Dermis blood vessel endothelial cell (primary cell): ENCODE measurements at places on chromosomes 12 and 14.

GRCh38 chr12:121797937-121798786 lies 4.7 kb upstream of the RHOF start:
- DNase-seq = peak; percentile 64

GRCh38 chr12:64781280-64782190 lies 22.3 kb upstream of the GNS start:
- peak; percentile 37 for DNase-seq

GRCh38 chr12:11780521-11781101 lies 131.1 kb downstream of the ETV6 start:
- DNase-seq = no peak

- DNase-seq = no peak
These were observed 413.7 kb upstream of the CCDC196 start for GRCh38 chr14:66072190-66073084.

GRCh38 chr12:76422543-76423438 lies 74.6 kb upstream of the BBS10 start:
- no peak for DNase-seq

DNA sequence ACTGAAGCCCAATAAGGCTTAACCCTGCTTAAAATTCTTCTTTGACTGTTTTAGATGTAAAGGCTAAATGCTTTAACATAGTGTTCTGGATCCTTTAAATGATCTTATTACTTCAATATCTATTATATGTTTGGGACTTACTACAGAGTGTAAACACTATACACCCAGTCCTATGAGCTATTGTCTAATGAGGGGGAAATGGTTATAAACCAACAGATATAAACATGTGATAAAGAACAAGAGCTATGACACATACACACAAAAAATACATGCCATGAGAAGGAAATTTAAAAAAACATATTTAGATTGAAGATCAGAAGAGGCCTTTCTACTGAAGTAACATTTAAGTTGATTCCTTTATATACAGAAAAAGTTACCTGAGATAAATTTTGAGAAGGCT lies 505.1 kb downstream of the FOXG1 start:
- peak; percentile 3 for DNase-seq

DNA sequence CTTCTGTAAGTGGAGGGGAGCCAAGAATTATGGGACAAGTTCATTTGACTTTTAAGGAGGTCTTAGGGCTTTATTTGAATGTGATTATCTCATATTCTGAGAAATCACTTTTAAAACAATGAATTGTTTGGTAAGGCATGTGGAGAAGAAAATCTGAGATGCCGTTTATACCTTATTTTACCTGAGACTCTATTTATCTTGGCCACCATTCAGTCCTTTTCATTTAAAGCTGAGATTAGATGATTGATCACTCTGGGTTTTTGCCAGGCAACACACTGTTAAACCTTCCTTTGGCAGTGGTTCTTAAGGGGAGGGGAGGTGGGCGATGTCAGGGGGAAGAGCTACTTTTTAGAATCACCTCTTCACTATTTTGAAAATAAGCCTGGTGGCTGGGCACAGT lies 11.4 kb downstream of the CAND1 start:
- DNase-seq = no peak

DNA sequence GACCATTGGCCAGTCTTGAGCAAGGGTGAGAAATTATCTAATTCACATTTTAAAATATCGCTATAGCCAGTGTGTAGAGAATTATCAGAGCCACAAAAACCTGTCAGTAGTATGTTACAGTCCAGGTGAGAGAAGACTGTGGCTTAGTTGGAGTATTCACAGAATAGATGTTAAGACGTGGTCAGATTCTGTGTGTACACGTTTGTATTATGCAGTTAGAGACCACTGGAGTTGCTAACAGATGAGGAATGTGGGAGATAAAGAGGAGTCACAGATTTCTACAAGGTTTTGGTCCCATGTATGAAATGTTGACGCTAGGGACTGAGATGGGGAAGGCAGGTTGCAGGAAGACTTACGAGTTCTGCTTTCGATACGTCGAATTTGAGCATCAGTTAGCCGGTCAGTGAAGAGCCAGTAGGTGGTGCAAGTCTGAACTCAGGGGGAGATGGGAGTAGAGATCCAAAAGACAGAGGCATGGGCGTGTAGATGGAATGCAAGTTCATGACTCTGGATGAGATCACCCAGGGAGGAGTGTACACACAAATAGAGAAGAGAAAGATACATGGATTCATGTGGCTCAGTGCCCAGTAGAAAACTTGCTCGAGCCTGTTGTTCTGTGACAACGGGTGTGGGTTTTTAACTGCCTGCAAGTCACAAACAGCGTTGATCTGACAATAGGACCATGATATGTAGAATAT lies 114.8 kb upstream of the FLRT2 start:
- DNase-seq = peak; percentile 85

GRCh38 chr14:56046546-56046945 lies 71.7 kb upstream of the PELI2 start:
- no peak for DNase-seq

DNA sequence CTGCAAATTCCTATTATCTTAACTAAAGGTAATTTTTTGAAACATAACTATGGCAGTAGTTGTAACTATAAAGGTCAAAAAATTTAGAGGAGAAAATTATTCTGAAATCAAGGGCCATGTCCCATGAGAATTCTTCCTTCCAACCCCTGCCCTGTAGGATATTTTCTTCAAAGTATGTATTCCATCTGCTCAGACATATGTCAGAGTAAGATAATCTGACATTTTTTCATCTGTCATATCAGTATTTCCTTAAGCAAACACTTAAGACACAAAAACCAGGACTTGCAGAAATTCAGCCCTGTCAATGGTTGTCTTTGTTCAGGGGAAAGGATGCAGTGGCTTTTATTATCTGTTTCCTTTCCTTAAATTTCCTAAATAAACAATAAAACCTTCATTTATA lies 36.3 kb downstream of the ACSS3 start:
- DNase-seq = no peak
